T-helper 9 cell (primary cell): ENCODE measurements at places on chromosomes 6 and 20.

DNA sequence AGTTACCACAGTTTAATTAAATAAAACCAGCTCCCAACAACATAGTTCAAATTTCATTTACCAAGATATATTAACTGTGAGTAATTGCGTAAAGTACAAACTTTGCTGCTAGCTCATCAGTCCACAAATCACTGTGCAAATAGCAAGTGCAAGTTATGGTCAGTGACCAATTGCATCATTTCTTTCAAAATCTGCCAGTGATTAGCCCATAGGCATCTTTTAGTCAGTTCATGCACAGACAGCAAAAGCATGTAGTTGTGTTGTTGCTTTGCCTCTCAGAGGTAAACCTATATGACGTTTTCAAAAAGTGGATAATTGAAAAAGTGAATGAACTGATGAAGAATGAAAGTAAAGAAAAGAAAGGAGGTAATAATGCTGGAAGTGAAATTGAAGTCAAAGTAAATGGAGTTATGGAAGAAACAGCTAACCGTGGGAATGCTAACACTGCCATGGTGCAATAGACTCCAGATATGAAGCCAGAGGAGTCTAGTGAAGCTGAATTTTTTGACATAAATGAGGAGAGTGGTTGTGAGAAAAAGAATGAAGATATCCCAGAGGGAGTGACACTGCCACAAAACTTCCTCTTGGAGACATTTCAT is 36.5 kb downstream of the ENPP1 start:
- no peak for DNase-seq

GRCh38 chr20:46367234-46367633 is 39.2 kb downstream of the ELMO2 start:
- DNase-seq, result no peak

DNA sequence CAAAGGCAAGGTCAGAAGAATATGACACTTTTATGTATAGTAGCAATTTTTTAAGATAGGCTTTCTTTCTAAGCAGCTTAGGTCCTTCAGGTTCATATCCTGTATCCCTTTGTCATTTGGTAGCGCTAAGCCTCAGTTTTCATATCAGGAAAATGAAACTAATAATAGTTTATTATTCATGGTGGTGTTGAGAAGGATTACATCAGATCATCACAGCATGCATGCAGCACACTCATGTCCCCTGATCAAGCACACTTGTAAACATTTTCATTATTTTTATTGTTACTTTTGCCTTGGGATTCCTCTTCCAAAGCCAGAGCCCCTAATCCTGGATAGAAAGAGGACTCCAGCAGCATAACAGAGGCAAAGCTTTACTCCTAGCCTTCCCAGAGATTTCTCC is 70.2 kb upstream of the ADGRF1 start:
- DNase-seq, result no peak

GRCh38 chr6:69398729-69399128 is 398.1 kb downstream of the LMBRD1 start:
- no peak for DNase-seq

DNA sequence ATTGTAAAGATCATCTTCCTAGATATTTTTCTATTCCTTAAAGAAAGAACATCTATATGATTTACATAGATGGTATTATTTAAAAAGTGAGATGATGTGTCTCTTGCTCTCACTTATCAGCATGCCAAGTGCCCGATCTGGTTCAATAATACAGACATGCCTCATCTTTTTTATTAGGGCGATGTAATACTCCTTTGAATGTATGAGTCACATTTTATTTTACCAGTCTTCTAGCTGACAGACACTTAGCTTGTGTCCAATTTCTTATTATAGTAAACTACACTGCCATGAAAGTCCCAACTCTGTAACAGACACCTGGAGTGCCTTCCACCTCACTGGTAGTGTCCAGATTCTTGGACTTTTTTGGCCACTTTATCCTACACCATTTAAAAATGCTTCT is 586.6 kb upstream of the BTBD3 start:
- DNase-seq, result no peak

GRCh38 chr6:130293800-130294199 is 71.0 kb upstream of the SAMD3 start:
- DNase-seq, result peak; percentile 4

GRCh38 chr6:155404937-155405336 is 50.7 kb downstream of the NOX3 start:
- DNase-seq, result no peak

- no peak for DNase-seq
Observed at GRCh38 chr6:73054958-73055357, 170.3 kb downstream of the KHDC1L start.

DNA sequence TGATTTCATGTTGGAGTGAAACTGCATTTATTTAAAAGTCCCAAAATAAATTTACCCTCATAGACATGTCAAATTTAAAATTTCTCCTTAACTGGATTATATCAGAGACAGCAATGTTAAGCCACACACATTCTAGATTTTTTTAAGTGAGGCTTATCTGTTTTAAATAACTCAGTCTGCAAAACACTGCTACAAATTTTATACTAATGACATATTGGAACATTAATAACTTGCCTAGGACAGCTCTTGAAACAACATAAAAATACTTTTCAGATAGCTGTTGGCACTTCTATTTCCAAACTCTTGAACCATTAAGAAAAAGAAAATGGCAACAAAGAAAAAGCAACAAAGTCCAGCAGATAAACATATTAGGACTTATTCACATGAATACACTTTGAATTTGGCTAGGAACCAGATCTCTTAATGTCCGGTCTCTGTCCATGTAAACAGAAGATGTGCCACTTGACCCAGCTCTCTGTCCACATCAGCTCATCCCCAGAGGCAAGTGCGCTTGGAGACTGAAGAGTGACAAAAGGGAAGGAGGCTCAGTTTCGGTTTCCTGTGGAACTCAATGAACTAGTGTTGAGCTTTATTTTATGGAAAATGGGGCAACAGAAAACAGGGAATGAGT is 219.3 kb upstream of the THBS2 start:
- DNase-seq, result no peak

GRCh38 chr6:150659046-150659763 is 59.5 kb downstream of the PLEKHG1 start:
- DNase-seq, result no peak

GRCh38 chr6:111623046-111623718 is 17.5 kb upstream of the TRAF3IP2 start:
- DNase-seq, result no peak

- no peak for DNase-seq
Observed at GRCh38 chr6:47714802-47715201, 16.4 kb downstream of the ADGRF4 start.

DNA sequence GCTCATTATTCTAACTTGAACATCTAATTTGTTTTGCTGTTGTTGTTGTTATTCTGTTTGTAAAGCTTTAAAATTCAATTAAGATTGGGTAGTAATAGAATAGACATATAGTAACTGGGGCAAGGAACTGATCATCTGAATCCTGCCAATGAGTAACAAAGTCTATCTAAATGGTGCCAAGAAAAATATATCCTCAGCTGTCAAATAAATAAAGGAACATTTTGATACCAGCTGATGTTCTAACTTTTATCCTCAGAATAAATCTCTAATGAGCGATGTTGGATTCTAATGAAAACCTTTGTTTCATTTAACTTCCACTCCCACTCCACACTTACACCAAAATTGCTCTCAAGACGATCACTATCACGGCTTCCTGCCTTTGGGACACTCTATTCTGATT is 210.9 kb downstream of the TINAG start:
- no peak for DNase-seq

GRCh38 chr6:69622230-69622629 is 174.6 kb downstream of the LMBRD1 start:
- DNase-seq, result no peak

DNA sequence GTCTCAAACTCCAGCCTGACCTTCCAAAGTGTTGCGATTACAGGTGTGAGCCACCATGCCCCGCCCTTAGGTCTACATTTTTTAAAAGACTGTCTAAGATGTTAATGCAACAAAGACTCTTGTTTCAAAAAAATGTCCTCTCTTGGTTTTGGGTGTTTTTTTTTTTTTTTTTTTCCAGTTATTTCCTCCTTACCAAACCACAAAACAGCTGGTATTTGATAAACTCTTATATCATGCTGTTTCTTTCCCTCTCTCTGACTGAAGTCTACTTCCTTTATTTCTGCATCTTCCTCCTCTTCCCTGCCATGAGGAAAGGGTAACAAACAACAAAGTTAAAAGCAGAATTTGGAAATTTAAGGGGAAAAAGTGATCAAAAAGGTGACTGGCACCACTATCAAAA is 21.2 kb downstream of the STK38 start:
- no peak for DNase-seq

- no peak for DNase-seq
Observed at GRCh38 chr6:75396005-75396800, 97.4 kb downstream of the FILIP1 start.

DNA sequence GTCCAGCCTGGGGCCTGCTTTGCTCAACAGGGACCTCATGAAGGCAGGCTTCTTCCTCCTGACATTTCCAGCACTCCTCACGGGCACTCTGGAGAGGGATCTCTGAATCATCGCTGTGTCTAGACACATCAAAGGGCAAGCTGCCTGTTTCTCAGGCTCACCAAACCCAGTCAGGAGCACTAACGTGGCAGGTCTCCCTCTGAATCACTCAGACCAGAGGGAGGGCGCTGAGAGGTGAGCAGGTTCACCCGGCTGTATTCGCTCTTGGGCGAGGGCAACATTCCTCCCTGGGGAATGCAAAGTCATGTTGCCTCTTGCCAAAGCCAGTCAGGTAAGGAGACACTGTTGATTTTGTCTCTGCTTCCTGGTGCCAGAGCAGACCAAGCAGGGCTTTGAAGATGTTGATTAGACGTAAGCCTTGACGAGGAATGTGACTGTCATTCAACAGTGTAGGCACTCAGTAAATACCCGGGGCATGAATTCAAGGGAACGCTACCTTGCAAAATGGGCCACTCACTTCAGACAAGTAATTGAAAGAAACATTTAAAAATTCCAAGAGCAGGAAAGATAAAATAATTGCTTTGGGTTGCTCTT is 50.1 kb downstream of the CYP24A1 start:
- no peak for DNase-seq

- no peak for DNase-seq
Observed at GRCh38 chr6:72984981-72985665, 240.2 kb downstream of the KHDC1L start.

- no peak for DNase-seq
Observed at GRCh38 chr20:63657260-63657936, 714 bp upstream of the RTEL1 start.

GRCh38 chr6:124903797-124904196 is 58.4 kb upstream of the RNF217 start:
- DNase-seq, result no peak

GRCh38 chr6:122484760-122485159 is 13.2 kb upstream of the SERINC1 start:
- DNase-seq, result no peak

DNA sequence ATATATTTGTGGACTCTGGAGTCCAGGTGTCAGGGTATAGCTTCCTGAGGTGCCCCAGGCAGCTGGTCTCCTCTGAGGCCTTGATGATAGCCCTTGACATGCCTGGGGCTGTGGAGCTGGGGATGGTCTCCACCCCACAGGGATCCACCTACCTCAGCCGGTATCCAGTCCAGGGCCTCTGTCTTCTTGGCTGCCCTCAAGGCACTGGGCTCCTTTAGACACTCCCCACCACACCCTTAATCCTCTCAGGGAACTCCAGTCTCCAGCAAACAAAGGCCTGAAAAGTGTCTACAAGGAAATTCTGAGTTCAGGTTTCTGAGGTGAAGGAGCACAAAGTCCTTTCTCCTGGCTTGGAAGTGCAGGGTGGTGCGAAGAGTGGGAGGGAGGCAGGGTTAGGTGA is 44.6 kb upstream of the DDR1 start:
- DNase-seq, result no peak

DNA sequence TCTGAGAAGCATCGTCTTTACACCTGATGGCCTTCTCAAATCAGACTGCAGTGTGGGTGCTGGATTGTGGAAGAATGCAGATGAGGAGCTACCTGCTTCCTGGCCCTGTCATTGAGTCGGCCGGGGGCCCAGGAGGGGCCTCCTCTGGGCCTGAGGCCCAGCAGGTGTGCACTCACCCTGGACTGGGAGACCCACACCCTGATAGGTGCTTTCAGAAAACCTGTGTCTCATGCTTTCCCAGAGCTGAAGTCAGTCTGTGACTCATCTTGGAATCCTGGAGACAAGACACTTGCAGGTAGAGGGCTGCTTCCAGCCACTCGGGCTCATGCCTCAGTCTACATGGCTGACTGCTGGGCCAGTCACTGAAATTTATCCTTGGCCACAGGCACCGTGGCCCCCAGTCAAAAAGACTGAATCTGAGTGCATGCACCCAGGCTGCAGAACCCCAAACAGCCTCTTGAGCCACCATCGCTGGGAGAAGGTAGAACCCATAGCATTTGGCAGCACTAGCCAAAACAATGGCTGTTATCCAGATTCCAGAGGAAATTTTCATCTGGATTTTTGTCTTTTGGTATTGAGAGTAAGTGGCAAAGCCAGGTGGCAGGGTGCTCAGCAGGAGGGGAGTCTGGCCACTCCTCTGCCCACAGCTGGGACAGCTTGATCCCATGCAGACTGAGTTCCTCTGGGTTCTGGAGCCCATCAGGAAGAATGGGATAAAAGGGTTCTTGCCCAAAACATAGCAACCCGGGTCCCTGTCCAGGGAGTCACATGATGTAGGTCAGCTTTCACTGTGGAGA is 182.0 kb upstream of the CST7 start:
- no peak for DNase-seq
